Fibroblast of upper back skin (primary cell): ENCODE measurements at places on chromosomes 12 and 14.

GRCh38 chr12:9732921-9733461 lies at the start of gene CLECL1:
TSS of gene CLECL1 (minus strand) at chr12:9733097.
- no peak for DNase-seq

GRCh38 chr14:99271221-99271941 lies 616 bp downstream of the BCL11B start:
- no peak for DNase-seq

- peak; percentile 64 for DNase-seq
Measured at GRCh38 chr14:58082011-58082410, 70.0 kb downstream of the ARMH4 start.

DNA sequence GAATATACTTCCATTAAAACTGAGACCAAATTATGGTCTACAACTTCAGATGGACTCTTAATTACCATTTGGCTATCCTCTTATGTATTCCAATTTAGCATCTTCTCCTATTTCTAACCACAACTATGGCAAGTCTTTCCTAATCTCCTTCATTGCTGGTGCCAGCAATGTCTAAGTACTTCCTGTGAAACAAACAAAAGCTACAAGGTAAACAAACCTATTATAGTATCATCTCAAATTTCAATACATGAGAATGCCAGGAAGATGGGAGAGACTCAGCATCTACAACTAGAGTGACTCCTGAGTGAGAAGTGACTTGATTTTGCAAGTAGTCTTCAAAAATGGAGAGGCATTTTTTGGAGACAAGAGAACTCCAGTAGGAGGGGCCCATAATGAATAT lies 202.9 kb upstream of the ATXN7L3B start:
- no peak for DNase-seq

- DNase-seq, result no peak
Measured at GRCh38 chr12:82474798-82475184, 116.5 kb downstream of the METTL25 start.

DNA sequence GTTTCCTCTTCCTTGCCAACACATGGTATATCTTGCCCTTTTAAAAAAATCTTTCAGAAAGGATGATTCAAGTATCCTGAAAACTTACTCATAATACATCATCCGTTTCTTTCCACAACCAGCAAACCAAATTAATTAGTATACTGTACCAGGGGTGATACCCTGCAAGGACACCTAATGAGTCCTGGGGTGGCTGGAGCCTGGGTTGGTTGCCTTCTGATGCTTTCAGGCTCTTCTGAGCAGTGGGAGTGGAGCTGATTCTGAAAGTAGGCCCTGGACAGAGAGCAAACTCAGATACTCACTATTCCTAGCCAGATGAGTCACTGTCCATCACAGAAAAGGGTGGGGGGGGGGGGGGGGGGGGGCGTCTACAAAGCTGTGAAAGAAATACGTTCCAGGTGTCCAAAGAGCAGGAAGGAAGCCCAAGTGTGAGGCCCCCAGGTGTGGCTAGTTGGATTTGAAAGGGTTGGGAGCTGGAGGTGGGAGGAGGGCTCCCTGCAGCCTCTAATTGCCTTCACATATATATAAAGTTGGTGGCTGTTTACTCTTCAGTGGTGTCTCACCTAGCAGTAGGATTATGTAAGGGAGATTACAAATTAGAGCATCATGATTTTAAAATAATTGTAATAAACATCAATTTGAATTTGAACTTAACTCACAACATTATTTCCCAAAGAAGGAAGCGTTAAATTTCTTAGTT lies 36.5 kb downstream of the FBXO33 start:
- peak; percentile 16 for DNase-seq

DNA sequence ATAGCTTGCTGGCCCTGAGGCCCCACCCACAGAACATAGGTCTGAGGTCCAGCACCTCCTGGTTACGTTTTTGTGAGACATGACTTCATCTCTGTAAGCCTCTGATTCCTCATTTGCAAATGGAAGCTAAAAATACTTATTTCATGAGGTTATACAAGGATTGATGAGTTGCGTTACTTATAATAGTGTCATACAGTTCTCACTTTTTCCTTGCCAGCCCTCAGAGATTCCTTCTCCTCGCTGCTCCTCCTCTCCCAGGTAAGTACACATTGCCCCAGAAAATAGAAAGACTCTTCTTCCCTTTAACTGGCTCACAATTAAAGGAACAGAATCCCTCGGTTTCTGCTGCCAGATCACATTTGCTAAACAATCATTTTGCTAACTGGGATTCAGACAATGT lies 739.2 kb downstream of the VRK1 start:
- no peak for DNase-seq

- DNase-seq, result peak; percentile 88
Measured at GRCh38 chr12:76024942-76025600, 6.5 kb downstream of the PHLDA1 start.

GRCh38 chr14:59176765-59177164 lies 11.7 kb upstream of the DAAM1 start:
- no peak for DNase-seq

DNA sequence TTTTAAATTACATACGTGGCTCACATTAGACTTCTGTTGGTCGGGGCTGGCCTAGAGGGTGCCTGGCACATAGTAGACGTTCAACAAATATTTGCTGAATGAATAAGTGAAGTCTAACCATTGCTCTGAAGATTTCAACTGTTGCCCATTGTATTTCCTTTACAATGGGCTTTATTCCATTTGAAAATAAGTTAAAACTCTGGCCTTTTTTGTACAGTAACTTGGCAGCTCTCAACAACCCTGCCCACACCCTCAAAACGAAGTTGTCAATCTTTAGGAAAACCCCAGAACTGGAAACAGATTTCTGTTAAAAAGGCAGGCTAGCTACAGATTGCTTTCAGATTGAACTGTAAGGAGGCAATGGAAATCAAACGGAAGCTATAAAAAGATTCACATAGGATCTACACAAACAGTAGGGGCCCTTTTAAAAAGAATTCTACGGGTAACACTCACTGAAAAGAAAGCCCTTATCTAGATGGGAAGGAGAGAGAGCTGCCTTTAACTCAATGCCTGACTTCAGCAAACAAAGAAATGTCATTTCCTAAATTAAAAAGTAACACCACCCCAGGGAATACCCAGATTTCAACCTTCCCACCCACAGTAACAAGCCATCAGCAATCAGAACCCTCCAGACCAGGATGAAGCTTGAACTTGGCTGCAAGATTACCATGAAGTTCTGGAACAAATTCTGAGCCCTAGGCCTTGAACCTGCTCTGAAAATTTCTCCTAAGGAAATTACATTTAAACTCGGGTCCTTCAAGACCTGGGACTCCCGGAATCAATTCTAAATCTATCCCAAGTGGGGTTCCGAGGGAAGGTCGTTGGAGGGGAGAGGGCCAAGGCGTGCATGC lies 1.4 kb downstream of the WSB2 start:
- DNase-seq, result peak; percentile 64

GRCh38 chr14:77045238-77046162 lies 17.0 kb upstream of the IRF2BPL start:
- peak; percentile 75 for DNase-seq

DNA sequence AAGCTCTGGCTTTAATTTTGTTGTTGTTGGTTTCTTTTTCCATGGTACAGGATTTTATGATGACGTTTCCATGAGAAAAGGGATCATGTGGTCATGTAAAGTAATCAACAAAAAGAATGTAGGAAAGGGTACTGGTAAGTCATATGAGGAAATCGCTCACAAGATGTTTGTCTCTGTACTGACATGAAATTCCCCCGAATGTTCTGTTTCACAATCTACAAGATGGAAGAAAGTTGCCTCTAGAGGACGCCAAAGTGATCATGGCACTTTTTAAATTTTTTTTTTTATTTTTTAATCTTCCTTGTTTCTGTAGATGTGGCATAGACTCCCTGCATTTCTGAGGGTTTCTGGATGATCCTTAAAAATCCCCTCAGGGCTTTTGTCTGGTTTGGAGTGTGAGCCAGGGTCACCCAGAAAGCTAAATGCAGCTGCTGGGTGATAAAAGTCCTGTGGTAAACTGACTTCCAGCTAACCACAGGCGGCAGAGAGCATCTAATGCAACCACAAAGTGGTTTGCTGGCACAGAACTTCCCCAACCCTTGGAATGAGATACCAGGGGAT lies 393.5 kb downstream of the CCDC91 start:
- DNase-seq, result peak; percentile 56

DNA sequence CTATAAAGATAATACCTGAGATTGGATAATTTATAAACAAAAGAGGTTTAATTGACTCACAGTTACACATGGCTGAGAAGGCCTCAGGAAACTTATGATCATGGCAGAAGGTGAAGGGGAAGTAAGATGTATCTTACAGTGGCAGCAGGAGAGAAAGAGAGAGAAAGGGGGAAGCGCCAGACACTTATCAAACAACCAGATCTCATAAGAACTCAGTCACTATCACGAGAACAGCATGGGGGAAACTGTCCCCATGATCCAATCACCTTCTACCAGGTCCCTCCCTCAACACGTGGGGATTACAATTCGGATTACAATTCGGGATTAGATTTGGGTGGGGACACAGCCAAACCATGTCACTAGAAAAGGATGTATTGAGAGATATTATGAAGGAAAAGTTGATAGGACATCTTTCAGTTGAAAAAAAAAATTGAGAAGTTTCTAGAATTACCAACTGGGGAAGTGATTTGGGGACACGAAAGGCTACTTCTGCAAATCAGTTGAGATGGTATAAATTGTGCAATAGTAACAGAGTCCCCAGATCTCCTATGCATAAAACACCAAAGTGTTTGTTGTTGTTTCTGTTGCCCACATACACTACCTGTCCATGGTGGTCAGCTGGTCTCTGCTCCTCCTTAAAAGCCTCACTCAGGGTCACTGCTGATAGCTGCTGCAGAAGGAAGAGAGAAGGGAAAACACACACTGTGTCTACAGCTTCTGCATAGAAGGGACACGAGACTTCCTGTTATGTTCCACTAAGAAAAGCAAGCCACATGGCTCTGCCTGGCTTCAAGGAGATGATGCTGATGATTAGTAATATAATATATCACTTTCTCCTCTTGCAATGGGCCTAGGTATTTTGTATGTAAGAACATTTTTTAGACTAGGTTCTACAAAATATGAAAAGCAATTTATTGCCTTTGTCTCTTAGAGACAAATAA lies 465.5 kb downstream of the PDZRN4 start:
- DNase-seq, result no peak

GRCh38 chr12:109065154-109065852 lies 12.9 kb downstream of the USP30 start:
- DNase-seq, result no peak

DNA sequence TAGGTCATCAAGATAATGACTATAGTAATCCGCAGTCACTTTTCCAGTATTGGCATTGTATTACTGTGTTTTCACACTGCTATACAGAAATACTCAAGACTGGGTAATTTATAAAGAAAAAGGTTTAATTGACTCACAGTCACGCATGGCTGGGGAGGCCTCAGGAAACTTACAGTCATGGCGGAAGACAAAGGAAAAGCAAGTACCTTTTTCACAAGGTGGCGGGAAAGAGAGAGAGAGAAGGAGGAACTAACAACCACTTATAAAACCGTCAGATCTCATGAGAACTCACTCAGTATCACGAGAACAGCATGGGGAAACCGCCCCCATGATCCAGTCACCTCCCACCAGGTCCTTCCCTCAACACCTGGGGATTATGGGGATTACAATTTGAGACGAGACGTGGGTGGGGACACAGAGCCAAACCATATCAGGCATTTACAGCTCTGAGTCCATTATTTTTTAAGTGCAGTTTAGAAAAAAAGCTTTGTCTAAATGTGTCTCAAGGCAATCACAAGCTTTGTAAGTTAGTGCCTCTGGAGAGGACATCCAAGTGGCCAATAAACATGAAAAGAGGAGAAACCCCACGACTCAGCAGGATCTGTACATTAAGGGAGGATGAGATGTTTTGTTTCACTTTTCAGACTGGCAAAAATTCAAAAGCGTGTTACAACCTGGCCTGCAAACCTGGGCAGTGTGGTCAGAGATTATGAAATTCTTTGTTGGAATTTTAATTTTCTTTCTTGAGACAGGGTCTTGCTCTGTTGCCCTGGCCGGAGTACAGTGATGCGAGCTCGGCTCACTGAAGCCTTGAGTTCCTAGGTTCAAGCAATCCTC lies 82.0 kb downstream of the DNAH10 start:
- DNase-seq, result no peak

- DNase-seq, result no peak
Measured at GRCh38 chr14:60594062-60594461, 55.2 kb downstream of the SIX1 start.

GRCh38 chr12:109137055-109137454 lies 20.7 kb downstream of the ACACB start:
- no peak for DNase-seq

- peak; percentile 8 for DNase-seq
Measured at GRCh38 chr12:67593041-67593440, 55.5 kb upstream of the DYRK2 start.

DNA sequence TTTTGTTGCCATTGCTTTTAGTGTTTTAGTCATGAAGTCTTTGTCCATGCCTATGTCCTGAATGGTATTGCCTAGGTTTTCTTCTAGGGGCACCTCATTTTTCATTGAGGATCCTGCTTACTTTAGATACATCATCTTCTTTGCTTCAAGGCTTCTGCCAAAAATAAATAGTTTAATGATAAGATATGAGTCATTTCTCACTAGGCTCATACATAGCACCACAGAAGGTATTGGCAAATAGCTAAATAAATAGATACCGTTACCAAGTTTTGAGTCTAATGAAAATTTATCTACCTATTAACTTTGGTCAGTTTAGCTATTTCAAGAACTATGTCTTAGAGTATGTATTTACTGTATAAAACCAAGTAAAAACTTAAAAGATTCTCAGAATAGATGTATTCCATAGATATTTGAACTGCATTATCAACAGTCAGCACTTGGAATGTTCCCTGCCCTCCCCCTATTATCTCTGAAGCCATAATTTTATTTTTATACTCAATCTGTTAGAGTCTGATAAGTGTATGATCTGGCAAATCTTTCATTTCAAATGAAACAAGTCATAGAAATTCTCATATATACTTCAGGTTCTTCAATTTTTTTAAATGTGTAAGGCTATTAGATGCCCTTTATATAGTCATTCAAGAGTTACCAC lies 310.2 kb downstream of the CCDC91 start:
- DNase-seq, result no peak

DNA sequence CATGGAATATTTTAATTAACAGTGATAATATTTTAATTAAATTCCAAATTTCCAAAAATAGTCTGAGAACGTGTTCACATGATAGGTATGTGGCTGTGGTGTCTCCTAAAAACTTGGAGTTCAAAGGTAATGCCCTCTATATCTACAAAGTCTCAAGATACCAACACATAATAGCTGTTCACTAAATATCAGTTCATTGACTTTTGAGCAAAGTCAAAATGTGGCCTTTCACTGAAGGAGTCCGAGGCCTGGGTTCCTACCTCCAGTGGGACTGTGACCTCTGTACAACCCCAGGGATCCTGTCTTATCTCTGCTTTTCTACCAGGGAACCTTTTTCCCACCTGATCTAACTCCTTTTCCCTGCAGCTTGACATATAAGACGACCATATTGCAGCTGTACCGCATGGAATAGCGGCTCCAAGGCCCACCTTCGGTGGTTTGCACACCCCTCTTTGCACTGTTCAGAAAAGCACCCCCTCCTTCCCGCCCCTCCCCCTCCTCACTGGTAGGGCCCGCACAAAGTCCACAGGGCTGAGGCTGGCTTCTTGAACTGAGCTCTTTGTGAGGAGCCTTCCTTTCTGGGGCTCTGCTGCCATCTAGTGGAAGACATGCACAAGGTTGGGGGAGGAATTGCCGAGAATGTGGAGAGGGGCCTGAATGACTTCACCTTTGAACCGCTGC lies 3.1 kb downstream of the CCND2 start:
- DNase-seq, result peak; percentile 94
